ENCODE measurements at places on chromosomes 16 and 17. TPM values are rescaled to one million over a fixed set of nuclear protein-coding genes. Genes with fewer than 3 reads are reported as not detected.

GRCh38 chr17:46851029-46851741, at the start of gene WNT9B:
Gene WNT9B (plus strand): TSS chr17:46851583. CDS start chr17:46851639, 56 bp downstream.
- no peak for DNase-seq

DNA sequence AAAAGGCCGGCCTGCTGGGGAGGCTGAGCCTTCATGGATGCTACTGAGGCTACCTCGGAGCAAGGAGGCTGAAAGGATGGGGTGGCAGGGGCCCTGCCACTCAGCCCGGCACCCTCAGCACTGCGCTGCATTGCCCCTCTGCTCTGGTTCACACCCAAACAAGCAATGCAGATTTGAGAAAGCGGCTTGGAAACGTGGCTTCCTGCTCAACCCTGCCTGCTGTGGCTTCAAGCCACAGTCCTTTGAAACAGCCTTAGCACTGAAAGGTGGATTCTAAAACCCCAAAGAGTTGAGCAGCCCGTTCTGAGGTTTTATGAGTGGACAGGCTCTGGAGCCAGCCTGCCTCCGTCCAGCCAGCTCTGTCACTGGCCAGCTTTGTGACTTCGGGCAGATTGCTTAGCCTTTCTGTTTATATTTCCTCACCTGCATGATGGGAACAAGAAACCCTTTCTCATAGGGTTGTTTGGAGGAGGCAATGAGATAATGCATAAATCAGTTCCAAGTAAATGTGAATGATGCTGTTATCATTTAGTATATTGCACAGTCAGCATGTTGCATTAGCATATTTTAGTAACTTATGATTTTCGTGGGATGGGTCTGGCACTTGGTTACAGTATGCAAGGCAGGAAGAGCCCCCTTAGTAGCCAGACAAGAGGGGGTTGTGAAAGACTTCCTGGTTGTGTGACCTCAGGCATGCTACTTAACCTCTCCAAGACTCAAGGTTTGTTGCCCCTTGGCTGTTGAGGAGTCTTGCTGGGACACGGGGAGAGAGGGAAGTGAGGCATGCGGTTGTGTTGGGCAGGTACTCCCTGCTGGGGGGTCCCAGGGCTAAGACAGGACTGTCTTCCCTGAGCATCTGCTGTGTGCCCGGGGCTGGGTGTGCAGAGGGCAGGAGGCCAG, 23.6 kb downstream of the CRISPLD2 start:
- no peak for DNase-seq

DNA sequence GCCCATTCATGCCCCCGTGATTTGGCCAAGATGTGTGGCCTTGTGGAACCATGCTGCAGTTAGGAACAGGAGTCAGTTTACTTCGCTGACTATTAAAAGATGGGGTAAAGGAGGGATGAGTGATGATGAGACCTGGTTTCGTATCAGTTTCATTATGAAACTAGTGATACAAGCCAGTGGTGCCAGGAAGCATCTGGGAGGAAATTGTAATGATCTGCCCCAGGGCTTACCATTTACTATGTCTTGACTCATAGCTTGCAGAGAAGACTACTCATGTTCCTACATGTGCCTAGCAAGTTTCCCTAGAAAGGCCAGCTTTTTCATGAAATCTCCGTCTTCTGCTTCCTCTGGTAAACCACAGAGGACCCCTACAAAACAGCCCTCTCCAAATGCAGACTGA, 23.2 kb downstream of the CDH3 start:
- peak; percentile 75 for DNase-seq

- peak; percentile 68 for DNase-seq
Observed at GRCh38 chr16:64428463-64429113, 693.3 kb downstream of the CDH11 start.

The ZFPM1 gene
- total RNA-seq: 1.9 TPM

The SLC2A4 gene
- 0.03 TPM for total RNA-seq

All from HT1080 (cell line).